ENCODE measurements at places on chromosomes 3 and 15. TPM values are rescaled to one million over a fixed set of nuclear protein-coding genes. Genes with fewer than 3 reads are reported as not detected.

IGDCC3 gene
- total RNA-seq, result not detected

DNA sequence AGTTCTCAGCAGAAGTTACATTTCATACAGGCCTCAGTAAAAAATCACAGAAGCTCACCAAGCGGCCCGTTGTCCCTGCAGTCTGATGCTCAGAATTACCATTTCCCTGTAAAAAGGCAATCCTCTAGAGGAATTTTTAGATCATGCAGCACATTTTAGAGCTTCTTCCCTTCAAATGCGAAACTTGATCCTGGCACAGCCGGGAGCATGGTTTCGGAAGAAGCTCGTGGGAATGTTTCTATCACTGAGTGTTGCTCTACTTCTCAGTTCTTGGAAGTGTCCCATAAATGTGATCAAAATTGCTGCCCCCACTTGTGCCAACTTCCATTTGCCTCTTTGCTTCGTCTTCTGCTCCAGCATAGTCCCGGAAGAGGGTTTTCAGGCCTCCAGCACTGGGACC lies 3.8 kb upstream of the H1-8 start:
- no peak for DNase-seq

RTP4 gene
- 2.7 TPM for total RNA-seq

DNA sequence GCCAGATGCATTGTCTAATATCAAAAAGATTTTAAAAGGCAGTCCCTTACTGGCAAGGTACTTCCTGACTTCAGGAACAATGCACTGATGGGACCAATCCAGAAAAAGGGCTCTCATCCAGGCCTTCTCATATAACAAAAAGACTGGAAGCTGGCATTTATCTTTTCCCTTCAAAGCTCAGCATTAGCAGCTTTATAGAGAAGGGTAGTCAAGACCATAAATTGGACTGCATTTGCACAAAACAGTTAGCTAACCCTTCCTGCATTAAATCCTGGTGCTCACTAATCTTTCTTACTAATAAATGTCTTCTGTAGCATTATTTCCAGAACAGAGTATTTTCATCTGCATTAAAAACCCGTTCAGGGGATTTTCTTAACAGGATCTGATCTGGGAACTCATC lies 46.0 kb upstream of the NEK10 start:
- no peak for DNase-seq

- no peak for DNase-seq
Observed at GRCh38 chr15:87031540-87032230, 952.0 kb downstream of the AGBL1 start.

CPLX3 gene
- total RNA-seq, result not detected

DNA sequence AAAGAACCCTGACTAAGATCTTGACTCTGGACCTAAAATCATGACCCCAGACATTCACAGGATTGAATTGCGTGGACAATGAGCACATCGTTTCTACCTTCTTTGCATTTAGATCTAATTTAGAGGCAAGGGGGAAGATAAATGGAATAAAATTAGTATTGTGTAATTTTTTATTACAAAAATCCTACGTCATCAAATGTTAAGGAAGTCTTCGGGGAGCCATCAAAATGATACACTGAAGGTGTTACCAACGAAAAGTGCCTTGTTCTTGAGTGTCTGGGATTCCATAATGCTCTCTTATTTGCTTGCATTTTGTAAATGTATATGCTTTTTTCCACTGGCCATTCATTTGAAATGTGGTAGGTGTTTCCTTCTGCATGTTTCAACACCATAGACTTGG lies 52.8 kb upstream of the C3orf49 start:
- DNase-seq, result no peak

TBC1D2B gene
- total RNA-seq, result 57.8 TPM

- DNase-seq, result no peak
Observed at GRCh38 chr3:15791525-15791924, 6.3 kb downstream of the ANKRD28 start.

Data from osteoblast (primary cell).